ENCODE measurements at places on chromosomes 7 and 10.

- DNase-seq, result no peak
Observed at GRCh38 chr7:121187676-121188075, 141.1 kb upstream of the WNT16 start.

DNA sequence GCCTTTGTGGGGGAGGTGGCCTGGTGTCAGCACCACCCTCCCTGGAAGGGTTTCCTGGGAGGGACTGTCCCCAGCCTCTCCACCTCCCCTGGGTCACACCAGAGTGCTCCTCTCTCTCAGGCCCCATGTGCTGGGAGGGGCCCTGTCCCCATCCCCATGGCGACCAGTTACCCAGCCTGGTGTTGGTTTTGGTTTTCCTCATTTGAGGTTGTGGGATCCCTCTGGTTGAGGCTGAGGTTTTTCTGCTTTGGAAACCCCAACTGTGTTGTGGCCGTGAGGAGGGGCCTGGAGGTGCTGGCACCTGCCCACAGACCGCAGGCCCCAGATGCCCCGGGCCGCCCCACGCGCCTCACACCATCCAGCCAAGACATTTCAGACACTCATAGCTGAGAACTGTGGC, 106.3 kb downstream of the GRK5 start:
- peak; percentile 79 for DNase-seq

DNA sequence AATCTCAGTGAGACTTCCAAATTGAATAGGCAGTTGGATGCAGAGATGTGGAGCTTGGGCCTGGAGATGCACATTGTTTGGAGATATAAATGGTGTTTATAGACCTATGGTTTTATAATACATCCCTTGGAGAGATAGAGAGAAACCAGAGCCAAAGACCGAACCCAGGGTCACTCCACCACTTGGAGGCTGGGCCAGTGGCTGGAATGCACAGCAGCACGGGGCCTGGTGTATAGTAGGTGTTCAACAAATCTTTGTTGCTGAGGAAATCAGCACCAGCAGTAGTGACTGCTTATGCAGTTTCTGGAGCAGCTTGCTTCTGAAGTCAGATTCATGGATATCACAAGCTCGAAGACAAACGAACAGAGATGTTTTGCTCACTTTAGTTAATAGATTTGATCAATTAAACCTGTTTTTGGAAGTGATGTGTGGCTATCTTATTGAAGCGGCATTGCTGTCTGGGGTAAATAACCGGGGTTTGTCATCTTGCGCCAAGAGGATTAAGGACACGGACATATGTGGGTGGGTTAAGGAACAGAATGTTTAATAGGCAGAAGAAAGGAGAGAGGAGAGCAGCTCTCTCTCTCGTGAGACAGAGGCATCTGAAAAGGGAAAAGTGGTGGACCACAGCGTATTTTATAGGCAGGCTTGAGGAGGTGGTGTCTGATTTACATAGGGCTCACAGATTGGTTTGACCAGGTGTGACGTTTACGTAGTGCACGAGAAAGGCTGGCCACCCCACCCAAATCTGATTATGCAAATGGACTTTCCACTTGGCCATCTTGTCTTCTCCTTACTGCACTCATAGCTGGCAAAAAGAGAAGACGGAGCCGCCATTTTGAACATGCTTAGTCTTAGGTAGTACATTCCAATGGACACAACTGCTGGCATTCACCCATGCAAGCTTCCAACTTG, 11.1 kb downstream of the RBP4 start:
- DNase-seq, result no peak

DNA sequence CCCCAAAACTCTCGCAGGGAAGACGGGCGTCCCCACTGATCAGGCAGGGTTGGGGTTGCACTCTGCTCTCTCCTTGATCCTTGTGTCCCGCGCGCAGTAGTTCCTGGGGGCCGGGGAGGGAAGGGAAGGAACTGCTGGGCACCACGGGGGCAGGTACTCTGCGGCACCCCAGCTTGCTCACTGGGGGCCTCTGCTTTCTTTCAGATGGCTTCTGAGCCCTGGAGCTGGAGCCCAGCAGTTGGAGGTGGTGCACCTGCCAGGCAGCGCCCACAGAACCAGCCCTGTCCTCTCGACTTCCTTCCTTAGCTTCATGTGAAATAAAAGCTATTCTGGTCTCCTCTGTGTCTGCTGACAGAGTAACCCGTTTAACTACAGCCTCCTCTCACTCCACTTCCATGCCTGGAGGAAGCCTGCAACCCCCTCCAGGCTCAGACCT, 12.2 kb downstream of the PLAC9 start:
- no peak for DNase-seq

DNA sequence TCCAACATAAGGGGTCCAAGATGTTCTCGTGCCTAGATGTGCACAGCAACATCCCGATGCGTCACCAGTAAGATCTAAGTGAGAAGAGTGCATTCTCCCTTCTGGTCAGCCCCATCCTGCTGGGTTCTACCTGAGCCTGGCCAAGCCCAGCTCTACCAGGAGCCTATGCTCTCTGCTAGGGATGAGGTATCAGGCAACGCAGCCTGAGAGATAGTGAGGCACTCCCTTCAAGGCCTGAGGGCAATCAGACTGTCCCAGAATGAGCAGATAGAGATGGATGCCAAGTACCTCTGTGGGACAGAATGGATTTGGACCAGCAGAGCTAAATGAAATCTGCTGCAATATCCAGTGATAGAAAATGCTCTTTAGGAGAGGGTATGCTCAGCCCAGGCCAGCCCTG, 26.7 kb downstream of the DDC start:
- no peak for DNase-seq

DNA sequence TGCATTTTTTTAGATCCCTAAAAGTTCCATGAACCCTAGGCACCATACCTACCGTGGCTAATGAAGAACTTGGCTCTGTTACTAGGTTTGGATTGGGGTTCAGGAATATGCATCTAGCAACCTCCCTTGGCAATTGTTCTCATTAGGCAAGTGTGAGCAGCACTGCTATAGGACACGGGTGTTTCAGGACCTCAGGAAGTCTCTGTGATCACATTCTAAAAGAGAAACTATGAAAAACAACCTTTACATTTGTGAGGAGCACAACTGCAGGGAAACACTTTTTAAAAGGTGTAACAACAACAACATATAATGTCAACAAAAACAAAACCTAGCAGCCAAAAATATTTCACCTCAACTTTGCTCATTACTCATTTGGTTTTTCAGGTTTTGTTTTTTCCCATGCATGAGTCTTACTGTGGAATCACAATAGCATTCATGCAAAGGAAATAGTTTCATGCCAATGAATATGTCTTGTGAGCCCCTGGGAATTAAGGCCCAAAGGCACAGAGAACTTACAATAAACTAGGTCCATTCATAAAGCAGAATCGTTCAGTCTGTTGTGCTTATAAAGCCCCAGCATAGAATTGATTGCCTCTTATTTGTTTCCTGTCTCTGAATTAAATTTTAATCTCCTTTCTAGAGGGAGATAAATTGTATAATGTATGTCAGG, 255.7 kb upstream of the DGKB start:
- no peak for DNase-seq

GRCh38 chr7:55532150-55532917, 40.0 kb downstream of the VOPP1 start:
- DNase-seq, result no peak

GRCh38 chr7:108499566-108499965, 26.4 kb downstream of the PNPLA8 start:
- DNase-seq, result no peak

DNA sequence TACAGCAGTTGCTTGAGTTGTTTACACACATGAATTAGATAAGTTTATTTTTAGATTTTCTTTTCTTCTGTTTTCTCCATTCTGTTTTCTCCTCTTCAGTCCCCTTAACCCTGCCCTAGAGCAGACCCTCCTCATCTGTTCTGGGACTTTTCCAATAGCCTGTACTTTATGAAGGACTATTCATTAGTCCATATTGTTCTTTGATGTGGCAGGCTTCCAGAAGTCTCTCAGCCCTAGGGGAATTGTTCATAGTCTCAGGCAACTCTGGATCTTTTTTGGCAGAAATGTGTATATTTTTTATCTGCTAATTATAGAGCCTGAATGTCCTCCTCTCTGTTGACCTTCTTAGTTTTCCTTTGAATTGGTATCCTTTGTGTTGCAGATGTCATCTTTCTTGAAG, 25.4 kb downstream of the KAT6B start:
- DNase-seq, result no peak

DNA sequence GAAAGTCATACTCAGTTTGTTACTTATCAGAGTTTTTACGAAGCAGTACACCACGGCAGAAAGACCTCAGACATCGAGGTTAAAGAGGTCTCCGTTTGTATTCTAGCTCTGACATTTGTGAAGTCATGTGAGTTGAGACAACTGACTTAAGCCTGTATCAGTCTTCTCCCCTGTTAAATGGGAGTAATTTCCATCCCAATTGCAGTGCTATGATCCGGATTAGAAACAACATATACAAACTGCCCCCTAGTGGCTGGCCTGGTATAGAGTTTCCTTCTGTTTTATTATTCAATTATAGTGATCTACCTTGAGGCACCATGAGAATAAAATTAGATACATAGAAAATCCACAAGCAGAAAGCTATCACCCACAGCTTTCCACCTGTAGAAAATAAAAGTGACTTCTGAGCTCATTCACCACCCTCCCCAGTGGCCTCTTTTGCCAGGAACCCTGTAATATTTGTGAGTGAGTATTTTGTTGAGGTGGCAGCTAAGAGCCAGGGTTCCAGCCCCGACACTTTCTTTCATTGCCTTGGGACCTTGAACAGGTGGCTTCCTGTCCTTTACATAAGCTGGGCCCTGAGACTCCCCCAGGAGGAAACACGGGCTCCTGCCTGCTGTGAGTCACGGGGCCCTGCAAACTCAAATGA, 607.2 kb upstream of the MGMT start:
- DNase-seq, result peak; percentile 40

- DNase-seq, result no peak
Observed at GRCh38 chr7:22114440-22114981, 168.8 kb upstream of the CDCA7L start.

- no peak for DNase-seq
Observed at GRCh38 chr10:18523025-18523424, 128.4 kb downstream of the NSUN6 start.

GRCh38 chr10:67401711-67402110, 294.3 kb downstream of the CTNNA3 start:
- no peak for DNase-seq

DNA sequence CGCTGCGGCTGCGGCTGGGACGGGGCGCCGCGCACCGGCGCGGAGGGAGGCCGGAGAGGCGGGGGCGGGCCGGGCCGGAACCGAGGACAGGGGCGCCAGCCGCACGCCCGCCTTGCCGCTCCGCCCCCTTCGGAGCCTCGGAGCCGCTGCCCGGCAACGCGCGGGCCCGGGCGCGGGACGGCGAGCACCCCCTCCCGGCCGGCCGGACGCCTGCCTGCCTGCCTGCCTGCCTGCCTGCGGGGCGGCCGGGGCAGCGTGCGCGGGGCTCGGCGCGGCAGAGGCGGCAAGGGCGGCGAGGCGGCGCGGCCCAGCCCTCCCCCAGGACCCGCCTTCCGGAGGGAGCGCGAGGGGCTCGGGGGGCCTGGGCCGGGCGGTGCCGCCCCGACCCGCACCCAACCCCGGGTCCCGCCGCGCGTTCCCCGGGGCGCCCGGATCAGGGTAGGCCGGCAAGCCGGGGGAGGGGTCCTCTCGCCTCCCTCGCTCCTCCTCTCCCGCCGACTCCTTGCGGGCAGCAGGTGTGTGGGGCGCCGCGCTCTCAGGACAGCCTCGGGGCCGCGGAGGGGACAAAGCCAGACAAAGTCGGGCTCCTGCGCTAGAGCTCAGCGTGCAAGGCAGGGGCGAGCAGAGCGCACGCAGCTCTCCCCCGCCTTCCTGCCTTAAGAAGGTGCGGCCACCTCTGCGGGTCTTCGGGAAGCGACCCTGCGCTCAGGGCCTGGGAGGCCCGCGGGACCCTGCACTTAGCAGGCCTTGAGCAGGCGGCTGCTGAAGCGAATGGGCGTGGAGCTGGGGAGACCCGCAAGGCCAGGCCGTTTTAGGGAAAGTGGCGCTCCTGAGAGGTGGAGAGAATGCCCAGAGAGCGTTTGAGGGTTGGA, at the start of gene KIAA1549:
KIAA1549 (minus strand) TSS at position 58 of the 872 bp plus-strand sequence. CDS start 120 bp downstream, outside the sequence.
- DNase-seq, result peak; percentile 97

GRCh38 chr10:27344568-27345454, 104.2 kb upstream of the ACBD5 start:
- DNase-seq, result no peak

GRCh38 chr7:32579776-32580175, 84.5 kb downstream of the AVL9 start:
- DNase-seq, result no peak

GRCh38 chr7:132084776-132085388, 491.4 kb downstream of the PLXNA4 start:
- no peak for DNase-seq

DNA sequence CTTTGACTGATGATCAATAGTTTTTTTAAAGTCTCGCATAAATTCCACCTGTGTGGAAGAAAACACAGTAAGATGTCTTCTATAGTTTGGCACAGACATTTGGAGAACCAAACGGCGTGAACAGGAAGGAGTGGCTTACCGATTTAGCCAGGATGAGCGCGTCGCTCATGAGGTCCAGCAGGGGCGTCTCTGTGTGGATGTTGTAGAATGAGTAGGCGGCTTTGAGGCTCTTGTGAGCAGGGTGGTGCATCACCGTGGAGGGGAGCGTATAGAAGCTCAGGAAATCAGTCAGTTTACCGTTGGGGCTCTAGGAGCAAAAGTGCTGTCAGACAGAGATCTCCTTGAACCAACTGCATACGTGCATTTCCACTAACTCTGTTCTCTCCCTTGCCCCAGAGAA, 15.5 kb downstream of the RPP38 start:
- no peak for DNase-seq

GRCh38 chr10:125521721-125522680, 161.0 kb downstream of the TEX36 start:
- peak; percentile 37 for DNase-seq

- no peak for DNase-seq
Observed at GRCh38 chr7:130430115-130430514, 10.7 kb downstream of the CEP41 start.

- no peak for DNase-seq
Observed at GRCh38 chr10:95941115-95941514, 33.3 kb downstream of the CC2D2B start.

DNA sequence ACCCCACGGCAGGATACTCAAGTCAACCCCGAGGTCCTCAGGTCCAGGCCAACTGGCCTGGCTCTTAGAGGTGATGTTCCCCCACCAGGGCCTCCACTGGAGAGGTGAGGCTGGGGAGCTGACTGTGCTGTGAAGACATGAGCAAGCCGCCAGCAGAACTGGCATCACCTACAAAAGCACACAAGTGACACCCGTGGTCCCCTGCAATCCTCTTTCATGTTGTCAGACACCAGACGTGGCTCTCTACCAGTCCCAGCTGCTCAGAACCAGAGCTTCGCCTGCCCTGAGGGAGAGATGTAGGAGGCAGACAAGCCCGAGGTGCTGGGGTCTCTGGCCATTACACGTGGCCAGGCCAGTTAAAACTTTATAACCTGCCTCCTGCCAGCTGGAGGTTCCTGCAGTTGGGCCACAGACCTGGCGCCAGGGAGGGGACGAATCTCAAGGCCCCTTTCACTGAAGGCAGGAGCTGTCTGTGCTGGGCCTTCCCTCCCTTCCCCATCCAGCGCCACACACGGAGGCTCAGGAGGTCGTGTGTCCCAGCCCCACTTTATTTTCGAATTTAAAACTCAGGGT, 2.2 kb downstream of the COMTD1 start:
- DNase-seq, result no peak

DNA sequence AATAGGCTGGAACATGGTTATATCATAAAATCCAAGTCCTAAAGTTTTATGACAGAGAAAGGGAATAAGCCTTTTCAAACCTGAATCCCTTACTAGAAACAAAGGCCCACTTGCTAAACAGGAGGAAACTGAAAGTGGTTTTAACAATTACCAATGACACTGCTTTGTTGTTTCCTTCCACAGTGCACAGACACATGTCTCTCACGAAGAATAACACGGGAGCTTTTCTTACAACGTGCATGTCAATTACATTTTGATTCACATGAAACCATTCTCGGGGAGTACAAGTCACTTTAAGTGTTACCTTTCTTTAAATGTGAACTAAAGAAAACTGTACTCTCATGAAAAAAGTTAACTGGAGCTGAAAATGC, 1.4 kb downstream of the MRPS33 start:
- DNase-seq, result no peak

Measured in GM20000 (cell line).